ENCODE measurements at places on chromosomes 13 and 19.
A peak's percentile ranks its signal among the peaks of the same experiment; 100 is the strongest.

DNA sequence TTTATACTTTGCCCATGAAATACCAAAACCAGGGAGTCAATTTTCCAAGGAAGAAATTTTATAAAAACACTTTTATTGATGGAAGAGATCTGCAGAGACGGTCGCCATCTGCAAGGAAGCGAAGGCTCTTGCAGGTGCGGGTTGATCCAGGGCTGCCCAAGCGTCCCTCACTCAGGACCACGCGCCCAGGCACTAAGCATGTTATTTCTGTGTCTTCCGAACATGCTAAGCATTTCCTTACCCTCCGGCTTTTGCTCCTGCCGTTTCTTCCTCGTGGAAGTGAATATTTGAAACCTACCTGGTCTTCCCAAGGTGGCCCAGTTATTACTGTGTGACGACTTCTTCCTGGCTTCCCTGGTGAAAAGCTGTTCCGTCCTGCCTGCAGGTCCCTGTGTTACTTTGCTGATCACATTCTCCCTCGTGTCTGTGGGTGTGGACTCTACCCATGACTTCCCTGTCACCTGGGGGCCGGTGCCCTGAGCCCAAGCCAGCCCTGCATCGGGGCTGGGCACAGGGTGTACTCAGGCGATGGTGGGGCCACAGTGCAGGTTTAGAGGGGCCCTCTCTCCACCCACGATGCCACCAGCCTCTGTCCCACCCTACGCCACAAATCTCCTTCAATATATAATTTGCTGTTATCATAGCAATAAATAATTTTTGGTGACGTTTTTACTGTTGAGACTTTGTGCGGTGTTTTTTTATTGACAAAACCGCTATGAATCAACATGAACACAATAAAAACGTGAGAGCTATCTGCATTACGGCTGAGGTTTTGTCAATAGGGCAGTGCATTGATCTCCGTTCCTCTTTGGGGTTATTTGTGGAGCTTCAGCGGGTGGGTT lies 119.4 kb downstream of the URI1 start:
- DNase-seq, result peak; percentile 41

- no peak for DNase-seq
These were observed 83.4 kb downstream of the ATP8A2 start for GRCh38 chr13:25455146-25455545.

DNA sequence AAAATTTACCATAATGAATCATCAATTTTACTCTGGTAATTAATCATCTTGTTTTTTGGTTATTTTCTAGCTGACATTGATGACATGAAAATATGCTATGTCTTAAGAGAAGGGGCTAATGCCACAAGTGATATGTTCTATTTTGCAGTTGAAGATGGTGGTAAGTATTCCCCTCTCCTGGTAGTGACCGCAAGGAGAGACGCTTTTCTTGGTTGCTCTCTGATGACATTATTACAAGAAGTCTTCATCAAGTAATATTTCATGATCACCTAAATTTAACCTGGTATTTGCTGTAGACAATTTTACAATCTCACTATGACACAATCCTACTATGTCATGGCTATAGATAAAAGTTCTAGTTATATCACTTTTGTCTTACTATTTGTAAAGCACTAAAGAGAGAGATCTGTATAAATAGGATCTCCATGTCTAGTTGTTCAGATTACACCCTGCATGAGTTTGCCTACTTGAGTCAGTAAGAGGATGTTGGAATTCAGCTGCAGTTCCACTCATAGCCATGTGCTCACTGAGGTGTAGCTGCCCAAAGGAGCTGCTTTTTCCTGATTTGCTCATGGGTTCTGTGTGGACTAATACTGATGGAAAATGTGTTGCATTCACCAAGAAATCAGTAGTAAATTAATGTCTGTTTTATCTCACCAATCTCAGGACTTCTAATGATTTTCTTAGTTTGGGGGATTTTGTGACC lies 10.9 kb downstream of the FREM2 start:
- DNase-seq, result no peak

GRCh38 chr13:112161521-112162301 lies 94.8 kb downstream of the SOX1 start:
- DNase-seq, result peak; percentile 24

- no peak for DNase-seq
These were observed 257.4 kb downstream of the OLFM4 start for GRCh38 chr13:53285896-53286430.

DNA sequence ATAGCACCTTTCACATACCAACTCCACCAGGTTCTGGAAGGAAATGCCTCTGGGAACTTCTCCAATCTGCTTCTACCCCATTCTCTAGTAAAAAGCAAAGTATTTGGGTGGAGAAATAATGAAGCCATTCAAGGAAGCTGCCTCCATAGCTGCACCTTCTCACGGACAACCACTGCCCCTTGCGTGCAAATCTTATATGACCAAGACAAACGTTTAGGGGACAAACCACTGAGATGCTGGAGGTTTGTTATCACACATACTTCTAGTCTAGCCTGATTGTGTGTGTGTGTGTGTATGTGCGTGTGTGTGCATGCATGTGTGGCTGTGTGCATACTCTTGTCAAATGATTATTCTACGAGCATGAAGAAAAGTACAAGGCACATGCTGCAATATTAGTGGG lies 6.5 kb upstream of the METTL21C start:
- DNase-seq, result no peak

DNA sequence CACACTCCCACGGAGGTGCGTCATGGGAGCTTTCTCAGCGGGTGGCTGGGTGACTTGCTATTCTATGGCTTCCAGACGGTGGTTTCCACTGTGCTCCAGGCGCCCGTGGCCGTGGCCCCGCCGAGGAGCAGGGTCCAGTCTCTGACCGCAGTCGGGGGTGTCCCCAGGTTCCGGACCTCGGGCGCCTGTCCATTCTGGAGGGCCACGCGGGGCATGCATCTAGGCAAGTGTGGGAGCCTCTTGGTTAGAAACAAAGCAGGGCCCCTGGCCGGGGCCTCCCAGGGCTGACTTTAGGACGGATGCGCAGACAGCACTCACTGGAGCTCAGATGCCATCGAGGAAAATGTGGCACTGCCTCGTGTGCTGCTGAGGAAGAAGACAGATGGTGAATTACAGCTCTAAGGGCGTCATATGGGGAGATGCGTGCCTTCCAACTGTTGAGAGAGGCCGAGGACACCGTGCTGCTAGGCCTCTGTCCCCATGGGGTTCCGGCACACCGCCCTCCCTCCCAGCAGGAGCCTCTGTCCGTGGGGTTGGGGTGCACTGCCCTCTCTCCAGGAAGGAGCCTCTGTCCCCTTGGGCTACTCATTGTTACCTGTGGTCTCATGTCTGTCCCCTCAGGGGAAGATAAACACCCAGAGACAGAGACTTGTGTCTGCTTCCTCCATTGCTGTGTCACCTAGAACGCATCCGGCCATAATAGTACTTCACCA lies 38.1 kb downstream of the TMEM255B start:
- no peak for DNase-seq

- no peak for DNase-seq
These were observed 120.8 kb upstream of the ZNF507 start for GRCh38 chr19:32224371-32225244.

DNA sequence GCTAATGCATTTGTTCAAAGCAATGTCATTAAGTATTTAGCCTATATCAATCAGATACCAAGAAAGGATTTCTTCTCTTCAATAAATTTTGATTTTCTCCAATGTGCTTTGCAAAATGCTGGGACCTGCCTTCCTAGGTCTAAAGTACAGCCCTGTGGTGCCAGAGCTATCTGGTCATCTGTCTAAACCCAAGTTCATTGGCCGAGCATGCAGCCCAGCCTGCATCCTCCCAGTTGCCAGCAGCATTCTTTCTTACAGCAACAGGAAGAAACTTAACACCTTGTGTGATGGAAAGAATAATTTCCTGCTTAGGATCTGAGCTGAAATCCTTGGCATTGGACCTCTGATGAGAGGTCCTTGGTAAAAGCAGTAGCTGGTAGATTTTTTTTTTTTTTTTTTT lies 310.0 kb downstream of the RBM26 start:
- DNase-seq, result no peak

DNA sequence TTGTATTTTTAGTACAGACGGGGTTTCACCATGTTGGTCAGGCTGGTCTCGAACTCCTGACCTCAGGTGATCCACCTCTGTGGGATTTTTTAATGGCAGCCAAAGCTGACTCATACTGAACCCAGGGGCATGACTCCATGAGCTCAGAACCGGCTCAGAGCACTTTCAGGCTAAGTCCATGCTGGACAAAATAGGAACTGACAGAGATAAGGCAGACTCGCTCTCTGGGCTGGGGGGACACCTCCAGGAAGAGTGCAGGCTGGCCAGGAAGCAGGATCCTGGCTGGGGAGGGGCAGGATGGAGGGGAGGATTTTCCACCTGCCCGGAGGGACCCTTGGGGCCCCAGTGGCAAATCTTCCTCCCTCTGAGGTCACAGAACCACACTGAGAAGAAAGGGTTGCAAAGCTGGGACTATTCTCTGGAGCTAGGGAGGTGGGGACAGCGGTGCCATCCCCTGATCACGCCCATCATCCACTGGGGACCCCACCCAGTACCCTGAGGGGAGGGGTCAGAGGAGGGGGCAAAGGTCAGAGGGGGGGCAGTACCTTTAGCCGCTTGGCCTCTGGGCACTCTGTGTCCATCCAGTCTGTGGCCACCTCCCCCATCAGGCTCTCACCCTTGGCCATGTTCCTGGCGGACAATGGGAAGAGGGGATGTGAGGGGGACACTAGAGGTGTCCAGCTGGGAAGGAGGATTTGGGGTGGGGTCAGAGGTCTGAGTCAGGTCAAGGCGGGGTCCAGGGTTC lies 31.1 kb downstream of the NOTCH3 start:
- DNase-seq, result no peak

DNA sequence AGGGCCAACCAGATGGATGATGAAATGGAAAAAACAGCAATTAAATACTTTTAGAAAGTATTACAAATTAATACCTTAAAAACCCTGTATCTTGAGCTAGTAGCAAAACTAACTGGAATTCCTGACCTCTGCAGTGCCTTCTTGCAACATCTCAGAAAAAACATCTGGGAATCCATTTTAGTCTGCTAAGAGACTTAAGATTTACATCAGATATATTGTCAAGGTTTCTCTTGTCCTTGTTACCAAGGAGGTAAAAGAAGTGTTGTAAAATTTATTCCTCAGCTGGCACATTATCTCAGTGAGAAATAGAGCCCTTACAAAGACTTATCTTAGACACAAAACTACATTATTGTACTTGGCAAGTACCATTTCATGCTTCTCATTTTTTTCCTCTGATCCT lies 18.5 kb downstream of the KCNRG start:
- DNase-seq, result no peak

DNA sequence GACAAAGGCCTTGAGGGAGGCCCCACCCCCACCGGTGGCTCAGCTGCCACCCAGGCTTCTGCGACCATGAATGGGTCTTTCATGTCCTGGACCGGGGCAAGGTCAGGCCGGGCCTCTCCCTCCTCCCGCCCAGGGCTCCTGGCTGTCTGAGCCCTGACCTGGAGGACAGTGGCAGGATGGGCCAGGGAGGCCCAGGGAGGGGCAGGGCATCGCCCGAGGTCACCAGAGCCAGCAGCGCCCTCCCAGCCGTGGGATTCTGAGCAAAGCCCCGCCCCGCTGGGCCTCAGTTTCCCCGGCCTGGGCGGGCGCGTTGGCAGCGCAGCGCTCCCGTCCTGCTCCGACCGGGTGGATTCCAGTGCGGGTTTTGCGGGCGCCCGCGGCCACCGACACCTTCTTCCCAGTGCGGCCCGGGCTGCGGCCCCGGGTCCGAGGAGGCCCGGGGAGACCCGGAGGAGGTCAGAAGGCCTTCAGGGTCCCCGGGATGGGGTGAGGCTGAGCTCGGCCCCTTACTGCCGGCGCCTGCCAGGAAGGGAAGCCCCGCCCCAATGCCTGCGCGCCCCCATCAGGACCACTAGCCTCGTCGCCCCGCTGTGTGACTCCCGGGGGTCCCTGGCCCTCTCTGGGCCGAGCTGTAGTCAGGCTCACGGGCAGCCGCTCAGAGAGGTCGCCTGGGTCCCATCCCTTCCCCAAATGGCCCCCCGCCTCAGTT lies 24.6 kb upstream of the SEMA6B start:
- no peak for DNase-seq

GRCh38 chr19:960601-960938 lies 23.6 kb upstream of the WDR18 start:
- no peak for DNase-seq

- DNase-seq, result no peak
These were observed 26.0 kb downstream of the ZSWIM4 start for GRCh38 chr19:13821292-13821691.

DNA sequence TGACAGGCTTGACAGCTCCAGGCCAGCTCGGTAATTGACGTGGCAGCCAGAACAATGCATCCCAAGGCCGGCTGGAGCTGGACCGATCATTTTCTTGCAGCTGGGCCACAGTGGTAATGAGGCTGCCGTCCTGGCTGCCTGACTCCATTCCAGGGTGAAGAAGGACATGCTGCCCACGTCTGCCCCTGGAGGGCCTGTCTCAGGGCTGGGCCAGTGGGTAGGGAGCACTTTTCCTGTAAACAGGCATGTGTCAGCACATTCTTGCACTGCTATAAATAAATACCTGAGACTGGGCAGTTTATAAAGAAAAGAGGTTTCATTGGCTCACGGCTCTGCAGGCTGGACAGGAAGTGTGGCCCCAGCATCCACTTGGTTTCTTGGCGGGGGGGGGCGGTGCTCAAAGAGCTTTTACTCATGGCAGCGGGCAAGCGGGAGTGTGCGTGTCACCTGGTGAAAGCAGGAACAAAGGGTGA lies 38.1 kb upstream of the KCTD15 start:
- no peak for DNase-seq

GRCh38 chr13:111080642-111081041 lies 34.5 kb upstream of the ARHGEF7 start:
- no peak for DNase-seq

DNA sequence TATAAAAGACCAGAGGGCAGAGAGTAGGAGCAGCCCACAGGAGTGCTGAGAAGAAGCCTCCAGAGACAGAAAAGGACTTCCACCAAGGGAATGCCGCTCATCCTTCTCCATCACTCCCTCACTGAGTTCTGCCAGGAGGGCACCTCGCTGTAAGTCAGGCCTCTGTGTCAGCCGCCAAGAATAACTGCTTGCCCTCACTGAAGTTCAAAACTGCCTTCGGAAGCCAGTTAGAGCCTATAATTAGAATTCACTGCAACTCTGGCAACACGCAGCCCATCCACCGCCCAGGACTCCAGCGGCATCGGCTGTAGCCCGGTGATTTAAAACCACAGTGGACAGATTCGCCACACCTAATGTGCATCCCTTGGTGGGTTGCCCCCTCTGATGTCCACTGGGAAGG lies 281.8 kb upstream of the ZNF507 start:
- no peak for DNase-seq

GRCh38 chr13:75372517-75372916 lies 109.5 kb downstream of the TBC1D4 start:
- no peak for DNase-seq

- DNase-seq, result no peak
These were observed 192.4 kb downstream of the NUFIP1 start for GRCh38 chr13:44796597-44797490.

DNA sequence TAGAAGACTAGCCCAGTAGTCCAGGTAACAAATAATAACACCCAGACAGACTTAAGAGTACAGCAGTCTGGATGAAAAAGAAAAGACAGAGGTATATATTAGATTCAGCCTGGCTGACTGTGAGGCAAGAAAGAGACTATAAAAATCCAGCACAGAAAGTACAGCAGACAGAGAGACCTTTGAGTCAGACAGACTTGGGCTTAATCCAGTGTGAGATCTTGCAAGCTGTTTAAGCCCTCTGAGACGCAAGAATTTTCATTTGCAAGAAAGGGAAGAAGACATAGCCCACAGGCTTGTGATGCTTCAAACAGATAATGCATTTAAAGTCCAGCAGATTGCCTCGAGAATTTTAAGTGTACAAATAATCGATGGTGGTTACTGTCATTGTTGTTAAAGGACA lies 471.4 kb downstream of the LIG4 start:
- DNase-seq, result no peak

- no peak for DNase-seq
These were observed 472.2 kb downstream of the LIG4 start for GRCh38 chr13:107743100-107743499.
